ENCODE measurements at places on chromosomes 1 and 21. TPM values are rescaled to one million over a fixed set of nuclear protein-coding genes. Genes with fewer than 3 reads are reported as not detected.

GRCh38 chr1:202233804-202234203 is 40.2 kb downstream of the LGR6 start:
- DNase-seq, result no peak
- H3K4me1 ChIP-seq, result no peaks in the 10 kb centered on the region
- no peak overlapping the region for H3K4me3 ChIP-seq
- no peak overlapping the region for H3K27ac ChIP-seq

GRCh38 chr1:196732526-196732925 is 42.1 kb upstream of the CFHR3 start:
- no peak overlapping the region for H3K27ac ChIP-seq
- no peaks in the 10 kb centered on the region for H3K4me1 ChIP-seq
- no peaks in the 10 kb centered on the region for H3K27me3 ChIP-seq
- no peak for DNase-seq
- no peaks in the 10 kb centered on the region for H3K36me3 ChIP-seq

- peak; percentile 77 for DNase-seq
- no peaks in the 10 kb centered on the region for H3K36me3 ChIP-seq
- peak overlapping the region; percentile 74 for H3K27ac ChIP-seq
- peaks cover 36% of the 10 kb centered on the region for H3K4me1 ChIP-seq
Observed at GRCh38 chr1:3186526-3186921, 117.5 kb downstream of the PRDM16 start.

- no peaks in the 10 kb centered on the region for H3K27me3 ChIP-seq
- peaks cover 11% of the 10 kb centered on the region for H3K4me1 ChIP-seq
- no peak overlapping the region for H3K27ac ChIP-seq
- no peaks in the 10 kb centered on the region for H3K36me3 ChIP-seq
- DNase-seq, result no peak
Observed at GRCh38 chr1:62725255-62725654, 37.1 kb upstream of the DOCK7 start.

Gene CHIA
- 10.9 TPM for total RNA-seq

- peaks cover 76% of the 10 kb centered on the region for H3K36me3 ChIP-seq
- H3K27me3 ChIP-seq, result no peaks in the 10 kb centered on the region
- H3K4me3 ChIP-seq, result no peak overlapping the region
- peaks cover 58% of the 10 kb centered on the region for H3K4me1 ChIP-seq
- no peak overlapping the region for H3K27ac ChIP-seq
- DNase-seq, result no peak
Observed at GRCh38 chr1:27416387-27417111, 24.1 kb downstream of the GPR3 start.

Measured in lower lobe of right lung (tissue), 2 donors.